ENCODE measurements at places on chromosomes 13 and 19. TPM values are rescaled to one million over a fixed set of nuclear protein-coding genes. Genes with fewer than 3 reads are reported as not detected.

GRCh38 chr13:113584870-113585671 lies 518 bp downstream of the TFDP1 start:
- DNase-seq: no peak

DNA sequence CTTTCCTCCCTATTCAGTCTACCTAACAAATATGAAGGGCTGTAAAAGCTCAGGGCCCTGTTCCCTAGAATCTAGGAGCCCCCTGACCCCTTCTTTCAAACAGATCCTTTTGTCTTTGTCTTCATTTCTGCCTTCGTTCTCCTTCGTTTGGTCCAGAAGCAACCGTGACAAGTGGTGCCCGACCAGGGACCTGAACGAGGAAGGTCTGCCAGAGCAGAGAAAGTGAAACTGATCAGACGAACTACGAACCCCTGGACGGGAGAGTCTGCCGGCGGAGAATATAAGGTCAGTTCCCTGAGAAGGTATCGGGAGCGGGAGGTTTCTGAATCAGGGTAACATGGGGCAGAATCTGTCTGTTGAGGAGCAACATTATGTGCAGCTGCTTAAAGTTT lies 751 bp downstream of the ERVK3-1 start:
- no peak for DNase-seq

DNA sequence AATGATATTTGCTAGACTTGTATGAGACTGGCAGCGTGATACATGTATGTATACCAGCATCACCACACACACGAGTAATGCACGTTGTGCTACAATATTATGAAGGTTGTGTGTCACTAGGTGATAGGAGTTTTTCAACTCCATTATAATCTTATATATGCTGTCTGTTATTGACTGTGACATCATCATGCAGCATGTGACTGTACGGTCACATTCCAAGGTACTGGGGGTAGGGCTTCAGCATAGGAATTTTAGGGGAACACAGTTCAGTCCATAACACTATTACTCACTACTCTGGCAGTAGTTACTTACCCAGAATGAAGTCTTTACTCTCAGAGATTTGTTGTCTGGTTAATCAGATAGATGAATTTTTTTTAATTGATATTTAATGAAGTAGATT lies 91.1 kb downstream of the CDK8 start:
- no peak for DNase-seq

GRCh38 chr13:25899952-25900351 lies 151.9 kb downstream of the SHISA2 start:
- no peak for DNase-seq

DNA sequence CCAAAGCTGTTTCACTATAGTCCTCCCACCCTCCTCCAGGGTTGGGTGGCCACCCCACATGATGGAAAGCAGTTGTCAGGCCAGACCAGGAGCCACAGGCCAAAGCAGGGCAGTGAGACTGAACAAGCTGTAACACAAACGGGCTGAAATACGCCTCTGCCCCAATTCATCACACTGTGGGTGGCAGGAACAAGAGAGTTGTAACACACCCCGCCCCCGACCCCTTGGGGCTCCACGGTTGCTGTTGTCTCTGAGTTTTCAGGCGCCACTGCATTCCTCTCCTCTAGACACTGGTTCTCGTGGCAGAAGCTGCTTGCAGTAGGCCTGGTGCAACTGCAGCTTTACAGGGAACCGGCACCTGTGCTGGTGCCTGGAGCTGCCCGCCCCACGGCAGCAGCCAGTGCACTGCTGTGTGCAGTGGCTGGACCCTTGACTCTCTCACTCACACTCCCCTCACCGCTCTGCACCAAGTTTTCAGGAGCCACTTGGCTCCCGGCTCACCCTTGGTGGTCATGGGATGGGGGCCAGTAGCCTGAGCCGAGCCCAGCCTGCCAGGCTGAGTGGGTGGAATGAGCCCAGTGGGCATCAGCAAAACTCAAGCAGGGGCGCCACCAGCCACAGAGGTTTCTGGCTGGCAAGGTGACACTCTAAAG lies 1314.5 kb upstream of the MIR17HG start:
- DNase-seq: no peak

- no peak for DNase-seq
Measured at GRCh38 chr19:39631178-39631577, 24.5 kb upstream of the LGALS16 start.

- DNase-seq: no peak
Measured at GRCh38 chr19:55146705-55147273, 2.2 kb downstream of the TNNT1 start.

- no peak for DNase-seq
Measured at GRCh38 chr19:33388725-33389420, 15.4 kb downstream of the CEBPG start.

GRCh38 chr13:72726726-72727416 lies 558 bp downstream of the MZT1 start:
- no peak for DNase-seq

- no peak for DNase-seq
Measured at GRCh38 chr13:20407759-20408158, 117.9 kb downstream of the CRYL1 start.

- DNase-seq: no peak
Measured at GRCh38 chr13:21849323-21849722, 178.4 kb downstream of the FGF9 start.

Gene SBK3
- total RNA-seq: not detected

Gene GPR4
- not detected for total RNA-seq

Gene BEST2
- not detected for total RNA-seq

Gene ANKRD24
- 2.8 TPM for total RNA-seq

Gene RNF17
- total RNA-seq: 0.24 TPM

Gene SIGLEC8
- total RNA-seq: not detected

Measured in naive thymus-derived CD4-positive, alpha-beta T cell (primary cell).